ENCODE measurements at places on chromosomes 6 and 20.

- DNase-seq, result no peak
Observed at GRCh38 chr20:15889061-15889460, 684.2 kb downstream of the KIF16B start.

- DNase-seq, result no peak
Observed at GRCh38 chr6:148082696-148083095, 259.9 kb upstream of the SASH1 start.

- no peak for DNase-seq
Observed at GRCh38 chr20:50188287-50188688, 2.3 kb upstream of the CEBPB start.

GRCh38 chr20:51350941-51351631, 191.4 kb downstream of the NFATC2 start:
- DNase-seq, result no peak
